Tongue (tissue), 3 donors: ENCODE measurements at places on chromosomes 3 and 15.

DNA sequence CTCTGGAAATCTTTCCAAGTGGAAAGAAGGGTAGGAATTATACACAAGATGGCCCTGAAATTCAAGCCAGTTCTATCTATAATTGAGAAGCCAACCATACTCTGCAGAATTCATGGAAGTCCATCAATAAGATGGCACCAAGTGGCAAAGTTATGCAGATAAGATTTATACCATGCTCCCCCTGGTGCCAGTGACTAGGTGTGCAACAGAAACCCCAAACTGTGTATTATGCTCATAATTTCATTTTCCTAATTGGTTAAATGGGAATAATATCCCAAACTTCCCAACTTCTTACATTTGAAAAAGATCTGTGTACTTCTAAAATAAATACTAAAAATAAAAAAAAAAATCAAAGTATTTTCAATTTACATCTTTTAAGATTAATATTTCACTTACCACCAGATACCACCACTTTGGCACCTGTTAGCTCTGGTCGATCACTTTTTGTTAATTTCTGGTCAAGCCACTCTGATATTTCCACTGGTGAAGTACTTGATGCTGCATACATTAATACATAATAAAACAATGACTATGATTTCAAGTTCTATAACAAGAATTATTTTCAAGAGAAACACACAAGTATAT is 25.9 kb downstream of the ETFA start:
- DNase-seq = peak; percentile 5

DNA sequence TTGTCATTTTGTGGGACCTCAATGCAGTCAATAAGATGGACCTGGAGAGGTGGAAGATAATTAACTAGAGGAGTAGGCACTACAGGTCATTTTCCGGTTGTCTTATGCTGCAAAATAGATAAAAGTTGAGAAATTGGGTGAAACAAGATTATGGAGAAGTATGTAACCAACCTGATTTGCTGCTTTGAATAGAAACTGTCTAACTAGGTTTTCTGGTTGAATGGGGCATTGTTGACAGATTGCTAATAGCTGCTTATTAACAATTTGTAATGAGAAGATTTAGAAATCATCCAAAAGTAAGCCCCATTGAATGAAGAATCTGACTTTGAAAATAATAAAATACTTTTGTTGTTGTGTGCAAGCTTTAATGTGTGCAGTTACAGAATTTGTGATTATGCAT is 26.2 kb downstream of the PIAS1 start:
- DNase-seq = no peak

DNA sequence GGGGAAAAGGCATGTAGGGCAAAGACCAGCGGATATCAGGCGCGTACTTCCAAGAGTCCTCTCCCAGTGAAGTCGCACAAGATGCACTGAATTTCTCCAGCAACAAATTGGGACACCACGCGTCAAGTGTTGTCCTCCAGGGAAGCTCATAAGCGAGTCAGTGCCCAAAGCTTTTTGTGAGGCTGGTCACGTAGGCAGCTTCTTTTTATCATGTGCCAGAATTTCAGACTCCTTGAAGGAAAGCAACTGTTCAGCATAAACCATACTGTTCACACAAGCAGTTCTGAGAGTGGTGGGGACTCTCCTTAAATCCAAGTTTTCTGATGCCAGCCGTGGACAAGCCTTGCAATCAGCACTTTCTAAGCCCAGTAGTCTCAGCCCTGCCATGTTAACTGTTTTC is 10.1 kb upstream of the FSTL1 start:
- DNase-seq = peak; percentile 36

DNA sequence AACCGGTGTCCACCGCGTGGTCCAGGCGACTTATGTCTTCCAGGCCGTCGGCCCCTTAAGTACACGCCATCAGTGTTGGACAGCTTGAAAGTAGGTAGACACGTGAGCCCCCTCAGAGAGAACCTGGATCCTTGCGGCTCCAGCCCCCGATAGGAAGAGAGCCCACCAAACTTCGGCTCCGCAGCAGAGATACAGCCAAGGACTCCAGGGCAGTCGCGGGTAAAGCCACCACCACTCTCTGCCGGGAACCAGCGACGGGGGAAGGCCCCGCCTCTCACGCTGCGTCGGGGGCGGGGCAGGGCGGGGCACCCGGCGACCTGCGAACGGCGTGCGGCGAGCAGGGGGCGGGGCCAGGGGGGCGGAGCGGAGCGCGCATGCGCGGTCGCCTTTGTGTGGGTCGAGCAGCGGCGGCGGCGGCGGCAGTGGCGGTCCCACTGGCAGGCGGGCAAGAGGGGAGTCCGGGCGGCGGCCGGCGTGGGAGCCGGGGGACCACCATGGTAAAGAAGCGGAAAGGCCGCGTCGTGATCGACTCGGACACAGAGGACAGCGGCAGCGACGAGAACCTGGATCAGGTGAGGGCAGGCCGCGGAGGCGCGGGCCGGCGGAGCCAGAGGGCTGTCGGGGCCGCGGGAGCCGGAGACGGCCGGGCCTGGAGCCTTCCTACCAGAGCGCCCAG is at the start of gene RTF1:
RTF1 (plus strand) TSS at position 354 of the 676 bp plus-strand sequence; CDS start at position 375, 21 bp downstream.
- DNase-seq = peak; percentile 97

- DNase-seq = no peak
Measured at GRCh38 chr15:58273104-58273503, 134.9 kb downstream of the AQP9 start.

DNA sequence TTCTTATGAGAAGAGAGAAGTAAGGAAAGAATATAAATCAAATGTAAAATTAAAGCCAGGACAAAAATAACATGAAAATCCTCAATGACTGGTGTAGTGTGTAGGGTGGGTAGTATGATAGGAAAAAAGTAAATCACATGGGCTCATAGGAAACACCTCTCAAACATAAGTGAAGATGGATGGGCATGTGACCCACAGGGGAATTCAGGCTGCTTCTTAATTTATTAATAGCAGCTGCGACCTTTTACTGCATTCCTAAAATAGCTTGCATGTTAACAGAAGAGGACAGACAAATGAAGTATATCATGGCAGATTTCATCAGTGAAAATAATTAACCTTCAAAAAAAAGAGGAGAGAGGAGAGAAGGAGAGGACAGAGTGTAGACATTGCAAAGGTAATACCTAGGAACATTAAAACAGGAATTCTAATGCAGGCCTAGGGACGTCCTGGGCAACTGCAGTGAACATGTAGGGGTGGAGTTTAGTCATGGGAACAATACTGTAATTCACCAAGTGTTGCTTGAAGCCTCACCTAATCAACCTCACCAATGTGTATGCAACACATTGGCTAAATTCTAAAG is 132.9 kb downstream of the KCNMB2 start:
- DNase-seq = no peak

DNA sequence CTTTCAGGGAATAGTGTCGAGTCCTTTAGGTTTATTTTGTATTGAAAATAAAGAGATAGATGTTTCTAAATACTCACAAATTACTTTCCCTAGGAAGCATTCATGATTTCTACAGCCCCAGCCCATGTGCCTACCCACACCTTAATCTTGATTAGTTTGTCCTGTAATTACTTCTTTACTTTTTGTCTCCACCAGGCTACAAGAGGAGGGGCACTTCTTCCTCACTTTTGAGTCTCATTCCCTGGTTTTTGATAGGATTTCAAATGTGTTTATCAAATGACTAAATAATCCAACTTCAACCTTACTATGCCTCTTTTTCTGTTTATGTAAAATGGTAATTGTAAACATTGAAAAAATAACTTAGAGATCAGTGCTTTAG is 1.8 kb downstream of the PXK start:
- DNase-seq = no peak

GRCh38 chr15:57018151-57018550 is 99.7 kb downstream of the TCF12 start:
- DNase-seq = no peak

DNA sequence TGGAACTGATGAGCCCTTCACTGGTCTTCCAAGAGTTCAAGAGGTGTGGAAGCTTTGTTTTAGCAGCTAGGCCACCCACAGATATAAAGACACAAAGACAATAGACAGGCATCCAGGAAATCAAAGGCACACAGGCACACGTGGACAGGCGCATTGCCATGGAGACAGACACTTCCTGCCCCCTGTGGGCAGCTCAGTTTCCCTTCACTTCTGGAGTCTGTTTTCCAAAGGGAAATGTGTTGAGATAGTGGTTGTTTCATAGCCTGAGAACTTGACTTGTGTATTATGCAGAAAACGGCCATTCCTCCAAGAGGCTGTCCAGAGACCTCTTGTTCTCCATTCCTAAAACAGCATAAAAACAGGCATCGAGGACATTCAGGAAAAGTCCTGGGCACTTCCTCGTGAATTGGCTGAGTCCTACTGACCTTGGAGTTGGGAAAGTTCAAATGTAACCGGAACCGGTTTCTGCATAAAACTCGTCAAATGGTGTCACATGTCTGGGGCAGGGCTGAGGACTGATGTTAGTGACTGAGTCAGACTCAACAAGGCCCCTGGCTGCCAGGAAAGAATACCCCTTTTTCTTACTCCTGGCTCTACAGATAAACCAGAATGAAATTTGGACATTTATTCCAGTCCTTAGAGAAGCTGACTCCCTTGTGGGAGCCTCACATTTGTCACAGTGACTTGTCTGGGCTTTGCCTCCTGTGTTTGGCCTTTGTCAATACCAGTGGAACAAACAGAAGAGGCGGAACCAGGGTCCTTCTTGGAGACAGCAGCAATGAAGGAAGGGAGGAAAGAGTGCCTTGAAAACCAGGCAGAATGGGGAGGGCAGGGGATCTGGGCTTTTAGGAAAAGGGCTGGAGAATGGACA is 1.3 kb downstream of the ALPK3 start:
- DNase-seq = peak; percentile 68

DNA sequence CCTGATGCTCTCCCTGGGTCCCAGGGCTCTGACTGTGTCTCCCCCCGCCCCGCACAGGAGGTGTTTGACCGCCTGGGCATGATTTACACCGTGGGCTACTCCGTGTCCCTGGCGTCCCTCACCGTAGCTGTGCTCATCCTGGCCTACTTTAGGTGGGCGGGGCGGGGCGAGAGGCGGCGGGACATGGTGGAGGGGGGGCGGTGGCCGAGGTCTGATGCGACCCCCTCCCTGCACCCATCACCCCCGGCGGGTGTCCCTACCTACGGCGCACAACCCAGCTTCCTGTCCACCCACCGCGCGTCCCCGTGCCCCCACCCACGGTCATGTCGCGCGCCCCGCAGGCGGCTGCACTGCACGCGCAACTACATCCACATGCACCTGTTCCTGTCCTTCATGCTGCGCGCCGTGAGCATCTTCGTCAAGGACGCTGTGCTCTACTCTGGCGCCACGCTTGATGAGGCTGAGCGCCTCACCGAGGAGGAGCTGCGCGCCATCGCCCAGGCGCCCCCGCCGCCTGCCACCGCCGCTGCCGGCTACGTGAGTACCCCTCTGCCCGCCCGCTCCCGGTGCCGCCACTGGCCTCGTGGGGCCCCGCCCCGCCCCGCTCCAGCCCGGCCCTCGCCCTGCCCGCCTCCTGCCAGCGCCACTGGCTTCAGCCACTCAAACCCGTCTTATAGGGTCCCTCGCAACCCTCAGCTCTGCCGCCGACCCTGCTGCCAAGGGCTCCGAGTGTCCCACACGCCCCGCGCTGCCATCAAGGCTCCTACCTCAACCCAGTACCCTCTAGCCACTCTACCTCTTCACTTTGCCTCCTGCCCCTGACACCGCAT is 21.0 kb downstream of the PTH1R start:
- peak; percentile 87 for DNase-seq

- peak; percentile 77 for DNase-seq
Measured at GRCh38 chr3:72270072-72270681, 485.2 kb upstream of the PROK2 start.

GRCh38 chr3:10196389-10197052 is 31.8 kb downstream of the IRAK2 start:
- no peak for DNase-seq

DNA sequence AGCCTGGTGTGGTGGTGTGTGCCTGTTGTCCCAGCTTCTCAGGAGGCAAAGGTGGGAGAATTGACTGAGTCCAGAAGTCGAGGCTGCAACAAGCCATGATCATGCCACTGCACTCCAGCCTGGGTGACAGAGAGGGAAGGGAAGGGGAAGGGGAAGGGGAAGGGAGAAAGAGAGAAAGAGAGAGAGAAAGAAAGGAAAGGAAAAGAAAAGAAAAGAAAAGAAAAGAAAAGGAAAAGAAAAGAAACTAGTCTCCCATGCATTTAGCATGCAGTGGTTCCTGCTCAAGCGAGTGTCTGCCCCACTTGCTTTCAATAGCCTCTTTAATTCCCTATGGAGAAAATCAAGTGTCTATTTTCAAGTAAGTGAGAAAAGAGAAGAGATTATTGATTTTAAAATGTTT is 20.6 kb upstream of the CAPN7 start:
- no peak for DNase-seq

DNA sequence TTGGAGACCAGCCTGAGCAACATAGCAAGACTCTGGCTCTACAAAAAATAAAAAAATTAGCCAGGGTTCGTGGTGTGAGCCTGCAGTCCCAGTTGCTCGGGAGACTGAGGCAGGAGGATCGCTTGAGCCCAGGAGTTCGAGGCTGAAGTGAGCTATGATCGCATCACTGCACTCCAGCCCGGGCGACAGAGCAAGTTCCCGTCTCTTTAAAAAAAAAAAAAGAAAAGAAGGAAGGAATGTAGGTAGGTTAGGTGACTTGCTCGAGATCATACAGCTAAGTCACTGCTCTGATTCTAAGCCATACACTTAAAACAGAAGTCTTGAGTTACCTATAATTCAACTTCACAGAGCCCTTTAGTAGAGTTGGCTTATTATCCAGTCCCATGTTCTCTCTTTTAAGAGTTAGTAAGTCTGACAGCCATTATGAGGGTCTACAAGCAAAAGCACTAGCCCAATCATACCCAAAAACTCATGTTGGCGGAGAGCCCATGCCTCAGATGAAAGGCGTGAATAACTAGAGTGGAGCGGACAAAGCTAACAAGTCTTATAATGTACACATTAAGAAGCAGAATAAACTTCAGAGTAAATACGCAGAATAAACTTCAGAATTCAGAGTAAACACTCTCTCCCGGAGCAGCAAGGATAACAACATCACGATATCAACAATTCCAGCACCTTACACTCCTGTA is 768 bp downstream of the AAGAB start:
- DNase-seq = peak; percentile 44

- no peak for DNase-seq
Measured at GRCh38 chr3:50472958-50473357, 30.5 kb downstream of the CACNA2D2 start.

- DNase-seq = peak; percentile 37
Measured at GRCh38 chr3:12046406-12046805, 42.2 kb downstream of the SYN2 start.

GRCh38 chr3:8052659-8053058 is 449.0 kb upstream of the LMCD1 start:
- DNase-seq = peak; percentile 84
